Aorta (tissue), 5 donors: ENCODE measurements at places on chromosomes 4 and X. TPM values are rescaled to one million over a fixed set of nuclear protein-coding genes. Genes with fewer than 3 reads are reported as not detected.

- H3K4me1 ChIP-seq, result peaks cover 1% of the 10 kb centered on the region
- H3K27ac ChIP-seq, result no peak overlapping the region
- no peaks in the 10 kb centered on the region for H3K27me3 ChIP-seq
These were observed 38.4 kb downstream of the METAP1 start for GRCh38 chr4:99033956-99034355.

GLUD2 gene
- total RNA-seq, result 1.6 TPM

SPATA4 gene
- not detected for total RNA-seq

DNA sequence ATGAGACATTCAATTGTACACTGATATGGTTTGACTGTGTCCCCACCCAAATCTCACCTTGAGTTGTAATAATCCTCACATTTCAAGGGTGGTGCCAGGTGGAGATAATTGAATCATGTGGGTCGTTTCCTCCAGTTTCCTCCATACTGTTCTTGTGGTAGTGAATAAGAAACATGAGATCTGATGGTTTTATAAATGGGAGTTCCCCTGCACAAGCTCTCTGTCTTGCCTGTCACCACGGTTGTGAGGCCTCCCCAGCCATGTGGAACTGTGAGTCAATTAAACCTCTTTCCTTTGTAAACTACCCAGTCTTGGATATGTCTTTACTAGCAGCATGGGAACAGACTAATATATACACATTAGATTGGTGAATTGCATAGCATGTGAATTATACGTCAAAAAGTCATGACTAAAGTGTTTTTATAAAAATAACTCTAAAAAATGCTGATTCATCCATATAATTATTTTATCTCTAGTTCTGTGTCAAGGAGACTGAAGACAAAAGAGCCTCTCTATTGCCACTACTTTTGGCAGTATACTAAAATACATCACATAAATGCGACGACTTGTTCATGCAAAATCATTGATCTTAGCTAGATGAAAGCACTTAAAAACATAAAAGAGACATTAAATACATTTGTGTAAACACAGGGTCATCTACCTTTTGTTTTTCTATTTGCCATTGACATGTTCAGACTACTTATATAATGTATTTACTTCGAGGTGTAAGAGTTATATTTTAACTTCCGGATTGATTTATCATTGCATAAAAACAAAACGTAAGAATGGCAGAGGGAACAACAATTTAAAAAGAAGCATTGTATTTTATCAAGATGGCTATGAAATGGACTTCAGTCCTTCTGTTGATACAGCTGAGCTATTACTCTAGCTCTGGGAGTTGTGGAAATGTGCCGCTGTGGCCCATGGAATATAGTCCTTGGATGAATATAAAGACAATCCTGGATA is 50.1 kb downstream of the YTHDC1 start:
- H3K27me3 ChIP-seq, result no peaks in the 10 kb centered on the region
- no peak overlapping the region for H3K4me3 ChIP-seq

DNA sequence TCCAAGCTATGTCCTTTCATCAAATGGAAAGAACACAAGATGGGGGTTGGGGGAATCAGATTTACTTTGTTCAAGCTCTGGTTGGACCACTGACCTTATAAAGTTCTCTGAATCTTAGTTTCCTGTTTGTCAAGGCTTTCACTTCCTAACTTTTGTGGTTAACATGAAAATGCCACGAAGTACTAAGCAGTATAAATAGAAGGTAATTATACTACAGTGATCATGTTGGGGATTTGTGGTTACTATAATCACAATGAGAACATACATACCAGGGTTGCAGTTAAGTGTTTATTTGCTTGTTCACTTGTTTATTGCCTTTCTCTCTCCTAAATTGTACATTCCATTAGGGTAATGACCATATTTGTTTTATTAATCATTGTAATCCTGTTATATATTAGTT is 53.2 kb downstream of the SPRY1 start:
- no peak for DNase-seq
- no peak overlapping the region for H3K27ac ChIP-seq
- H3K36me3 ChIP-seq, result no peaks in the 10 kb centered on the region
- H3K27me3 ChIP-seq, result no peaks in the 10 kb centered on the region

ERVMER34-1 gene
- 0.36 TPM for total RNA-seq

DNA sequence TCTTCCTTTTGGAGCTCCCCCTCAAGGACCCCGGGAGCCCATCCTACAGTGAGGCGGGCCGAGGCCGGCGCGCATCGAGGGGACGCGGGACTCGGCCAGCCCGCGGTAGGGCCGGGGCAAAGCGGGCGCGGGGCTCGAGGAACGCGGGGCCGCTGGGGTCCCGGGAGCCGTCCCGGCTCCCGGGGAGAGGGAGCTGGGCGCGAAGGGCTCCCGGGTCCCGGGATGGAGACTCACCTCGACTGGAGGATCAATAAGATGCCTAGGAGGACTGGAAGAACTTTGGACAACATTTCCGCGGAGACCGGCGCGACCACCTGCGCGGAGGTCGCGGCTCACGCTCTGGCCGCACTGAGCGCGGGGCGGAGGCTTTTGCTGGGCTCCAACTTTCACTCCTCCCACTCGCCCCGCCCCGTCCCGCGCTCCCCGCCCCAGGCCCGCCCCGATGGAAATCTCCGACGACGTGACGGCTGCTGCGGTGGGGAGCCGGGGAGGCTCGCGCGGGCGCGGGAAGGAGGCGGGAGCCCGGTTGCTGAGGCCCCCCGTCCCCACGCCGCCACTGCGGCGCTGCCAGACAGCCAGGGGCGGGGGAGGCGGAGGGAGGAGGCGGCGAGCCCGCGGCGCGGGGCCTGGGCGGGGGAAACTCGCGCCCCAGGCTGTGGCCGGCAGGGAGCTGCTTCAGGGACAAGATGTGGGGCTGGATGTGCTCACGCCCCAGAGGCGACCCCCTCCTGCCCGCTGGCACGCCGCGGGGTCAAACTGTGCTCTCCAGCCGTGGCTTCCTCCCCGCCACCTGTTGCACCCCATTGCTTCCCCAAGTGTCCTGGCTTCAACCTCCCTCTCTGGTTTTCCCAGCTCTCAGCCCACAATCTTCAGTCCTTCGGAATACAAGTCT is at the start of gene GABRE:
TSS of gene GABRE (minus strand) at position 341 of the 892 bp plus-strand sequence. CDS start at position 290, 51 bp downstream.
- H3K27ac ChIP-seq, result no peak within 1 kb of the TSS
- no peaks in the 10 kb centered on the region for H3K4me1 ChIP-seq
- DNase-seq, result peak; percentile 91
- H3K27me3 ChIP-seq, result no peaks in the 10 kb centered on the region
- H3K36me3 ChIP-seq, result no peaks in the 10 kb centered on the region
